ENCODE measurements at places on chromosomes 2 and 18.

- DNase-seq = no peak
Measured at GRCh38 chr2:104444392-104444791, 409.5 kb upstream of the POU3F3 start.

DNA sequence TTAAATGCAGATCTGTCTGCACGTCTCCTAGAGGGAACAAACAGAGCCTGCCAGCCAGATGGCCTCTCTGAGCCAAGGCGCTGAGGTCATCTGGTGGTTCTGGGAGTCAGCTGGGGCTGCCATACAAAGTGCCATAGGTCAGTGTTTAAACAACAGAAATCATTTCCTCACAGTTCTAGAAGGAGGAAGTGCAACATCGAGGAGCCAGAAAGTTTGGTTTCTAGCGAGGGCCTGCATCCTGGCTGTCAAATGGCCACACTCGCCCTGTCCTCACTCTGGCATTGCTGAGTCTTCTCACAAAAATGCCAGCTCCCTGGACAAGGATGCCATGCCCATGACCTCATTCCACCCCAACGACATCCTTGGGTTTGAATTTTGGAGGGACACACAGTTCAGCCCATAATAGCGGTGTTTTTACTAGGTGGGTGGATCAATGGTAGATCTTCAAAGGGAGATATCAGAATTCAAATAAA is 59.6 kb downstream of the MYT1L start:
- DNase-seq = no peak

- DNase-seq = no peak
Measured at GRCh38 chr2:128440666-128441340, 122.1 kb upstream of the HS6ST1 start.

DNA sequence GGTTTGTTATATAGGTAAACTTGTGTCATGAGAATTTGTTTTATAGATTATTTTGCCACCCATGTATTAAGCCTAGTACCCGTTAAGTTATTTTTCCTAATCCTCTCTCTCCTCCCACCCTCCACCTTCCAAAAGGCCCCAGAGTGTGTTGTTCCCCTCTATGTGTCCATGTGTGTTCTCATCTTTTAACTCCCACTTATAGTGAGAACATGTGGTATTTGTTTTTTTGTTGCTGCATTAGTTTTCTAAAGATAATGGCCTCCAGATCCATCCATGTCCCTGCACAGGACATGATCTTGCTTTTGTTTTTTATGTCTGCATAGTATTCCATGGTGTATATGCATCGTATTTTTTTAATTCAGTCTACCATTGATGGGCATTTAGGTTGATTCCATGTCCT is 1075.6 kb upstream of the CNTNAP5 start:
- DNase-seq = no peak

DNA sequence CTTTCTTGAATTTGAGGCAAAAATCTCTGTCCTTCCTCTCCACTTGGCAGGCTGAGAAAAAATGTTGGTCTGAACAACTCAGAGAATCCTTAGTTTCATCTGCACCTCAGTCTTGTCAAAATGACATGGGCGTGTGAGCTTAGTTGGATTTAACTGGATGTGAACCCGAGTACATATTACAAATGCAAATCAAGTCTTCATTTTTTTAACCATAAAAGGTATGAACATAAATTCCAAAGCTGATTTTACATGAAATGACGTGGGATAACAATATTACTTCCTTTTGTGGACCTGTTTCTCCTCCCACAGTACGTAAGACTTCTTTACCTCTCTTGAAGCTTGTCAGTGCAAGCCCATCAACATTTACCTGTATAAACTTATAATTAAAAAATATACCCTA is 32.6 kb upstream of the RND3 start:
- no peak for DNase-seq

DNA sequence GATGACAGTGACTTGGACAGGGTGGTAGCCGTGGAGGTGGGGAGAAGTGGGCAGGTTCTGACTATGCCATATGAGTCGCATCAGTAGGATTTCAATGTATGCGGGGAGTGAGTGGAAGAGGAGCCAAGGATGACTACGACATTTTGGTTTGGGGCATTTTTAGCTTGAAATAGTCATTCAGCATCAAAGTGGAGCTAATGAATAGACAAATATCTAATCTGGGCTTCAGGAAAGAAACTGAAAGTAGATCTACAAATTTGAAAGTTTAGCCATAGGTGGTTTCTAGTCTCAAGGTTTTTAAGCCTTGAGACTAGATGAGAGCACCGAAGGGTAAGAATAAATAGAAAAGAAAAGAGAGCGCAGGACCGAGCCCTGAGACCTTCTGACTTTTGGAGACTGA is 58.3 kb downstream of the FEZ2 start:
- DNase-seq = no peak

DNA sequence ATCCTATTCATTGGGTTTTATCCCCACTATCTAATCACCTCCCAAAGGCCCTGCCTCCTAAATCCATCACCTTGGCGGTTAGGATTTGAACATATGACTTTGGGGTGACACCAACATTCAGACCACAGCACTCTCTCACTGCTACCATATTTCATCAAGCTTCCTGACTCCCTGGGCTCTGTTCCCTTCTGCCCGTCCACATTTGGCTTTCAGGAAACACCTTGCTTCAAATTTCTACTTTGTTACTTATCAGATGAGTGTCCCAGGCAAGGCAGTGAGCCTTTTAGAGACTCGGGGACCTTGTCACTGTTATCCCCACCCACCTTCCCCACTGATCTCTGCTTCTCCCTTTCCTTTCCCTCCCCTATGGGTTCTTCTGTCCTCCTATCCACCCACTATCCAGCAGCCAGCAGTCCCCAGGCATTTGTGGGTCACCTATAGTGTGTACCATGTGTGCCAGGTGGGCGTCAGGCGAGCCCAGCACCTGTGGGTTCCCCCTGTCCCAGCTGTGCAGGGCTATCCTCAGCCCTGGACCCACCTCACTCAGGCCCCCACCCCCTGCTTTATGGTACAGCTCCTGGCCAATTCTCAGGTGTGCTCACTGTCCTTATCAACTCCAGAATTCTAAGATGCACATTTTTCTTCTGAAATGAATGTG is 230.9 kb downstream of the LOXHD1 start:
- no peak for DNase-seq

DNA sequence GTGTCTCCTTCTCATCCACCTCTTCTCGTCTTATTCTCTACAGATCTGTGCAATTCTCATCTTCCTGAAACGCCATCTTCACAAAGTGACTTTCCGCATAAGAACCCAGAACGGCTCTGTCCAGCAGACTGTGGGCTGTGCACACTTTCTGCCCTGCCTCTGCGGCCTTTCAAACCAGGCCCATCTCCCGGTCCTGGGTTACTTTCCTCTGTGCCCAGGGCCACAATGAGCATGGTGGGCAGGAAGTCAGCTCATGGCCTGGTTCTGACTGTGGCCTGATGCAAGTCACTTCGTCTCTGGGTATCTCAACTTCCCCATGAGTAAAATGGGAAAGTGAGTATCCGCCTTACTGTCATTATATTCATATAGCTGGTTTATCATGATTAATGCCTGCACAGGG is 71.7 kb upstream of the TMEM200C start:
- no peak for DNase-seq

DNA sequence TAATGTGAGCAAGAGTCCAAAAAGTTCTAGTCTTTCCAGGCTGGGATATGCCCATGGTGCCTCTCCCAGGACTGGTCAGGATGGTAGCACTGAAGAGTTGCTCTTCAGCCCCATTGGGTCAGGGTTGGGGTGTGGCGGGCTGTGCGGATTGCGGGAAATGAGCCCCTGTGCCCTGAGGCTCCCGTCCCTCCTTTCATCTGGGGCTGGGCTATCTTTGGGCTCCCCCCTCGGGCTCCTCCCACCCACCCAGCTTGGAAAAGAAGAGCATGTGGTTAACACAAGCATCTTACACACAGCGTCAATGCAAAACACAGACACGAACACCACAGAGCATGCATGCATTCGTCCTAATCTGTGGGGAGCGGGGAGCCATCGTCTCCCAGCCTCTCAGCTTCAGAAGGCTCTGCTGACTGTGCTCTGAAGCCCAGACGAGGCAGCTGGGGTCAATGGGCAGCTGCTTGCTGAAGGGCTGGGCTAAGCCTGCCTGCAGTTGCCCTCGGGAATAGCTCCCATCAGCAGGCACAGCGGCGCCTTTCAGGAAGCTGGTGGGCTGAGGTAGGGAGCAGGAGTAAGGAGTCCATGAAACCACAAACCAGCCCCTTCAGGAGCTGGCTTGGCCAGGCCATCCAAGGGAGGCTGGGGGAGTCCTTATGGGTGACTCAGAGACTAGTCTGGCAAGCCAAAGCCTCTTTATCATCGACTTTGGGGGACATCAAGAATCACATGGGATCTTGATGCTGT is 112.9 kb downstream of the CLIP4 start:
- no peak for DNase-seq

- DNase-seq = no peak
Measured at GRCh38 chr2:54396107-54396506, 60.0 kb upstream of the SPTBN1 start.

- DNase-seq = no peak
Measured at GRCh38 chr2:2706306-2706705, 375.2 kb upstream of the MYT1L start.

GRCh38 chr18:31677592-31677991 is 6.8 kb downstream of the B4GALT6 start:
- DNase-seq = no peak

All from CD4-positive, alpha-beta T cell treated with Interleukin-2 at 100 ng/mL for 4 hours (primary cell).